Stimulated activated CD8-positive, alpha-beta memory T cell treated with anti-CD3 and anti-CD28 coated beads, Interleukin-7, amount 100 ng/mL, for 1 hour (primary cell): ENCODE measurements at places on chromosomes 4 and X.

GRCh38 chrX:50973199-50973598 is 62.7 kb downstream of the BMP15 start:
- DNase-seq = no peak

DNA sequence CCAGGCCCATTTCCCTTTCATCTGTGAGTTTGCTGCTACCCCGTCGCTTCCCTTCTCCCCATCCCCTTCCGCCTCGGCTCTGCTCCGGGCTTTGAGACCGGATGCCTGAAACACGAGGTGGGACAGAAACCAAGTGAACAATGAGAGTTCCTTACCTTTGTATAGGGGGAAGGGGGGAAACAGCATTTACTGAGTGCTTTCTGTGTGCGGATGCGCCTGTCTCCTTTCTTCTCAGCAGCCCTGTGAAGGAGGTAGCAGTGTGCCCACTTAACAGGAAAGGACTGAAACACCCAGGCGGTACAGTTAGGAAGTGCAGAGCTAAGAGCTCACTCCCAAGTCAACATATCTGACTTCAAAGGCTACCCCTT is 43.2 kb upstream of the TMSB15B start:
- no peak for DNase-seq

- DNase-seq = no peak
Observed at GRCh38 chr4:16294455-16294854, 68.2 kb upstream of the TAPT1 start.

GRCh38 chrX:132751063-132751690 is 207.3 kb downstream of the HS6ST2 start:
- DNase-seq = no peak

- DNase-seq = no peak
Observed at GRCh38 chr4:152609481-152609880, 70.3 kb downstream of the TMEM154 start.

- DNase-seq = no peak
Observed at GRCh38 chr4:169283114-169283509, 12.4 kb upstream of the SH3RF1 start.
